ENCODE measurements at places on chromosomes 5 and 9.

- peak; percentile 53 for DNase-seq
These were observed 138.1 kb downstream of the TMEM167A start for GRCh38 chr5:82938901-82939725.

DNA sequence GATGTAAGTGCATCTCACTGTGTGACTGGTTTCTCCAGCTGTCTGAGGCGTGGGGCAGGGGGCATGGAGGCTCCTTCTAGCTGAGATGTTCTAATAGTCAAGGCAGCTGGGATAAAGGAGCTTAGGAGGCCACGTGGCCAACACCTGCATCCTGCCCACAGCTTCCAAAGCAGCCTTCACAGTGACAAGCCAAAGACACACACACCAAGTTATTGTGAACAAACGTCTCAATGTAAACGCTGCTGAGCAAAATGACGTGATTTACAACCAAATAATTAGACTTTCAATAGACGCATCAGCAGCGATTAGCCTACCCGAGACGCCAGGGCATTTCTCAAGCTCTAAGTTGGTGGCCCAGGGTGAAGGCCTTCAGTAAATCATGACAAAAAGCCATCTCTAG is 23.2 kb upstream of the SLC25A51 start:
- DNase-seq, result no peak

- DNase-seq, result no peak
These were observed 3.6 kb downstream of the ALDH1A1 start for GRCh38 chr9:72949244-72949582.

DNA sequence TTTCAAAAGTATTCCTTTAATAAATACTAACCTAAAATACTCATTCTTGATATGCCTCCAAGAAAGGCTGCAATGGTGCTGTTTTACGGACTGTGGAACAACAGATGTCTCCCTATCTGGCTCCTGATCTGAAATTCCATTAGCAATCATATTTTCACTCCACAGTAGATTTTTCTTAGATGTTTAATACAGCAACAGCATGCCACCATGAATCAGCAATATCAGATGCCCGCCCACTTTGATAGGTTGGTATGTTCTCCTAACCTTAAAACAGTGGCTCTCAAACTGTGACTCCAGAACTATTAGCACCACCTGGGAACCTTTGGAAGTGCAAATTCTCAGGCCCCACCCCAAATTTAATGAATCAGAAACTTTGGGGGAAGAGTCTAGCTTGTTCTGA is 110.2 kb downstream of the MLLT3 start:
- DNase-seq, result peak; percentile 68

GRCh38 chr5:13133951-13134350 is 810.5 kb downstream of the DNAH5 start:
- DNase-seq, result no peak

DNA sequence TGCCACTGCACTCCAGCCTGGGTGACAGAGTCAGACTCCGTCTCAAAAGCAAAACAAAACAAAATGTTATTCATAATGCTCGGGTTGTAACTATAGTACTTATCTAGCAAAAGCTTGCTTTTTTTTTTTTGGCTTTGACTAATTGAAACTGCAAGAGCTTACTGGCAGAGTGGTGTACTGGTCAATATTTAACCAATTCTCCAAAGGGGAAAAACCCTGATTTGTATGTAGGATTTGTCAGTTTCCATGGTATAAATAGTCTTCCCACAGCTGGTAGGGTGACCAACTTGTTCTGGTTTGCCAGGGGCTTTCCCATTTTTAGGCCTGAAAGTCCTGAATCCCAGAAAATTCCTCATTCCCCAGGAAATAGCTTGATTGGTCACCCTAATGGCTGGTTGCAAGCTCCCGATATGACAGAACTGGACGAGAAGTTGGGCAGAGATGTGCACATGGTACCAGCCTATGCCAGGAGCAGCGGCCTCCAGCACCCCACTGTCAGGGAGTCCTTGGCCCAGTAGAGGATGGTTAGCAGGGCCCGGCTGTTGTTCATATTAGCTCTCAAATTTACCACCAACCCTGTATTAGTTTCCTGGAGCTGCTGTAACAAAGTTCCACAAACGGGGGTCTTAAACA is 58.0 kb downstream of the FXN start:
- no peak for DNase-seq

DNA sequence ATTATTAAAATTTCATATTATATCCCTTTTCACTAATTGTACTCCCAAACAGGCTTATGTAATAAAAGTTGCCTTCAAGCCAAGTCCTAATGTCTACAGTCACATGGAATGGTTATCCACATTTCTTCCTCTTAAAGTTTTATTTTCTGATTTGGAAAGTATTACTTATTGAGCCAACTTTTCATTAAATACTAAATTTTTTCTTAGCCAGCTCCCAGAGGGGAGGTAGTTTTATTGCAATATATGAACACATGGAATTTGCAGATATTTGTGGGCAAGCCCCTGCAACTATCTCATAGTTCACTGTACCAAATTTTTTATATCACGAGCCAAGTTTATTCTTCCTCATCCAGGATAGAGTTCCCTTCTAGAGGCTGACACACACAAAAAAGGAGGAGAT is 332.8 kb upstream of the PTGER4 start:
- no peak for DNase-seq

DNA sequence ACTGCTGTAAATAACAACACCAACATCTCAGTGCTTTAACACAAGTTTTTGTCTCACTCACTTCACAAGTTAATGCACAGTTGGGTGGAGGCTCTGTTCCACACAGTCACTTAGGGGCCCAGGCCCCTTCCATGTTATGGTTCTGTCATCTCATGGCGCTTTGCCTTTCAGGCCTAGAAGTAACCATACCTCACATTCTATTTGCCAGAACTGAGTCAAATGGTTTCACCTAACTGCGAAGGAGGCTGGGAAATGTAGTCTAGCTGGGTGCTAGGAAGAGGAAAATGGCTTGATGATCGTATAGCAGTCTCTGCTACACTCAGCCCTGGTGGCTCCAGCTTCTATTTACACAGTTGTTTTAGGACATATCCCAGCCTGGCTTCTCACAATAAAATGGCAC is 23.1 kb upstream of the MVB12B start:
- no peak for DNase-seq

DNA sequence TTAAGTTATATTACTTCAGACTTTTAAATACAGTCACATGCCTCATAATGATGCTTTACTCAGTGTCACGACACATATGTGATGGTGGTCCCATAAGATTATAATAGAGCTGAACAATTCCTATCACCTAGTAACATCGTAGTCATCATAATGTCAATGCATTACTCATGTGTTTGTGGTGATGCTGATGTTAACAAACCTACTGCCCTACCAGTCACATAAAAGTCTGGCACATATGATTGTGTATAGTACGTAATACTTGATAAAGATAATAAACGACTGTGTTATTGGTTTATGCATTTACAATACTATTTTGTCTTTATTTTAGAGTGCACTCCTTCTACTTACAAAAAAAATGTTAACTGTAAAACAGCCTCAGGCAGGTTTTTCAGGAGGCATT is 103.7 kb downstream of the PAM start:
- peak; percentile 30 for DNase-seq

DNA sequence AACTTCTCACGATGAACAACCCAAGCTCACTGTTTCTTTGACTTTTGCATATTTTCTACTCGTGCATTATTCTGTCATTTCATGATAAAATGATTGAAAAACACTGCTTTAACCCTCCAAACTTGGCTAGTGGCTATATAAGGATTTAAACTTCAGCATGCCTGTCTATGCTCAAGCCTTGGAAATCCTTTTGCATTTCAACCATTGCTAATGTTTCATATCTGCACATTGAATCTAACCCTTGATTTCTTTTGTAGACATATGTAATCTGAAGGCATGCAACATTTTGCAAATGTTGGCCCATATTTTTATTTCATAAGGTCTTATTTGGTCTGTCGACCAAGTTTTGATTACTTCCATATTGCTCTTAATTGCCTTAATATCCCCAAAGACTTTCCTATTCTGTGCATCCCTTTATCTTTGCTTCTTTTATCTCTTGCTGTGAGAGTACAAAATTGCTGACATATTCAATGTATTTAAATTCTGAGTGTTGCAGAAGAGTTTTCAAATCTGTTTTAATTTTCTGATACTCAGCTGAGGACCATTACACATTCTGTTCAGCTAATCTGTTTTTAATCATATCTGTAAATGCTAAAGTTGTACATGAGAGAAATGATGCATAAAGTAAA is 403.7 kb upstream of the ZNF608 start:
- DNase-seq, result no peak

GRCh38 chr5:100877274-100877673 is 25.8 kb downstream of the ST8SIA4 start:
- DNase-seq, result peak; percentile 56

DNA sequence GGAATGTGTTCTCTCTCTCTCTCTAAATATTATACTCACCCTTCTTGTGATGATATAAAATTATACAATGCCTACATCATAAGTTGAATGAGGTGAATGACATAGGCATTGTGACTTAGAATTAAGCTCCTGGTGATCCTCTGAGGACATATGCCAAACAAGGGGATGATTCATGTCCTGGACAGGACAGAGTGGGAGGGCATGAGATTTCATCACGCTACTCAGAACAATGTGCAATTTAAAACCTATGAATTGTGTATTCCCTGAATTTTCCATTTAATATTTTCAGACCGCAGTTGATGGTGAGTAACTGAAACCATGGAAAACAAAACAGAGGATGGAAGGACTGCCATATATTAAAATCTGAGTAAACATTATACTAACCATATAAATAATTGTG is 782.2 kb upstream of the NUDT12 start:
- peak; percentile 79 for DNase-seq

GRCh38 chr5:132501961-132502931 is 11.7 kb upstream of the IRF1 start:
- DNase-seq, result peak; percentile 48

DNA sequence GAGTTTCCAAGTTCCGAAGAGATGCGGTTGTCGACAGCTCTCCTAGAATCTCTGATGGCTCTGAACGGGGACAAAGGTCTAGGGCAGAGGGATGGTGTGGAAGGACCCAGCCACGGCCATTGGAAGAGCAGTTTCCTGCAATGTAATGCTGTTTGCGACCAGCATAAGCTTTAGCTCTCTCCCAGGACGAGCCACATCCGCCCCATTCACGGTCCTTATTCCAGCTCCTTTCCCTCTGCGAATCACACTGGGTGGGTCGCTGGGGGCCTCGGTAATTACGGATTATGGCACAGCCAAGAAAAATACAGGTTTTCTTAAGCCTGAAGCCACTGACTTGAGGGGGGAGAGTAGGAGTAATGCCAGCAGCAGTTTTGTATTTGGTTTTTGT is 22.7 kb downstream of the ANXA2R start:
- peak; percentile 40 for DNase-seq

DNA sequence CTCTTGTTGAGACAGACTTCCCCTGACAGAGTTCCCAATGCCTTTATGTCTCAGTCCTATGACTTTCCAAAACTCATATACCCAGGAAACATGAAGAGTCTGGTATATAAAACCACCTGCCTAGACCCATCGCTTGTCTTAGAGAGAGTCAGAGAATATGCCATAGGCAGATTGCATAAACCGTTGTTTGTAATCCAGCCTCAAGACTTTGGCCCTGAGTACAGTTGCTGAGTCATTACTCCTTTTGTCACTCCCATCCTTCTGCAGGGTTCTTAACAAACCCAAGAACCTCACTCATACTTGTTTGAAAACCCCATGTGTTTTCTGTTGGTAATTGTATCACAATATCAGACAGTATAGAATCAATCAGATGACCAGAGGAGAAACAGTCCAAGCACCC is 616.3 kb downstream of the SLCO4C1 start:
- peak; percentile 33 for DNase-seq

- no peak for DNase-seq
These were observed 400 bp downstream of the TIFAB start for GRCh38 chr5:135451581-135452320.

DNA sequence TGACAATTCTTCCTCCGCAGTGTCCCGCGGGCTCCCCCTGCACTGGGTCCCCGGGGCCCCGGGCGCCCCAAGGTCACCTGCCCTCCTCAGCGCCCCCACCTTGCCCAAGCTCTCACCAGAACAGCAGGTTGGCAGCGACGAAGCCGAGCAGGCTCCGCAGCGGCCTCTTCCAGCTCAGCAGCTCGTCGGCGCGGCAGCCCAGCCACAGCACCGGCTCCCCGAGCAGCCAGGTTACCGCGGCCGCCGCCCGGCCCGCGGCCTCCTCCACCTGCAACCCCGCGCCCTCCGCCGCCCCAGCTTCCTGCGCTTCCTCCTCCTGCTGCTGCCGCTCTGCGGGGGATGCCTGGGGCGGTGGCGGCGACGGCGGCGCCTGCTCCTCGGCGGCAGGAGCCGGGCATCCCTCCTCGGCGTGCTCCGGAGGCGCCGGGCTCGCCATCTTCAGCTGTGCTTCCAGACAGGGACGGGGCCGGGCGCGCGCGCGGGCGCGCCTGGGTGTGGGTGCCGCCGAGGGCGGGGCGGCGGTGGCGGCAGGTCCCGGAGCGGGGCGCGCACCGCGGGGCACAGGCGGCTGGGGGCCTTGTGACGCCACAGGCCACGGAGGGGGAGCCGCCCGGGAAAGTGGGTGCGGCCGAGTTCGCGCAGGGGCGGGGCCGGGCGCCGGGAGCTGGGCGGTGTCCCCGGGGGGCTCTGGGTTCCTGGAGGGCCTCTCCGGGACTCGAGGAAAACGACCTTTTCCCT is at the start of gene RETREG1:
Gene RETREG1, minus strand, starts transcription at position 462 of the 738 bp plus-strand sequence. Its CDS starts 26 bp downstream, at position 436.
- DNase-seq, result peak; percentile 13

GRCh38 chr9:114930056-114930812 is at the start of gene TNFSF8:
Gene TNFSF8, minus strand, starts transcription at chr9:114930591. Its CDS starts 288 bp downstream, at chr9:114930303.
- DNase-seq, result no peak

DNA sequence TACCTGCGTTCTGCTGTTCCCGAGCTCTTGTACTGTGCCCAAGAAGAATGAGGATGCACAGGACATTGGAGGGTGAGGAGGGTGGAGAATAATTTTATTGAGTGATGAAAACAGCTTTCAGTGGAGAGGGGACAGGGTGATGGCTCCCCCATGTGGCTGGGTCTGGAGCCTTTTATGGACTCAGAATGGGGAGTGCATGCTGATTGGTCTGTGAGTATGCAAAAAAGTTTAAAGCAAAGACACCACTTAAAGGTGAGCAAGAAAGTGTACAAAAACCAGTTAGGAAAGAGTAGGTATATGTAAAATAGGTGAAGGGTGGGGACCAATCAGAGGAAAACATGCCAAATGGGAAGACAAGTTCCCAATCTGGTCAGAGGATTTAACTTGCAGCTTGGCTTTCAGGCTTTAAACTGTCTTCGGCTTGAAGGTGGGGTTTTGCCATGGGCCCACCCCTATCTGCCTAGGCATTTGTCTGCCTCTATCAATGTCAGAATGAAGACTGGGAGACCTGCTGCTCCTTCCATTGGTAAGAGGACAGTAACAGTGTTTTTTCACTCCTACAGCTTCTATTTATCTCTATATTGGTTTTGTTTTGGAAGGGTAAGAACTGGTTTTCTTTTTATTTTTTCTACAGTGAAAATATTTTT is 118.0 kb upstream of the RAI14 start:
- peak; percentile 22 for DNase-seq

DNA sequence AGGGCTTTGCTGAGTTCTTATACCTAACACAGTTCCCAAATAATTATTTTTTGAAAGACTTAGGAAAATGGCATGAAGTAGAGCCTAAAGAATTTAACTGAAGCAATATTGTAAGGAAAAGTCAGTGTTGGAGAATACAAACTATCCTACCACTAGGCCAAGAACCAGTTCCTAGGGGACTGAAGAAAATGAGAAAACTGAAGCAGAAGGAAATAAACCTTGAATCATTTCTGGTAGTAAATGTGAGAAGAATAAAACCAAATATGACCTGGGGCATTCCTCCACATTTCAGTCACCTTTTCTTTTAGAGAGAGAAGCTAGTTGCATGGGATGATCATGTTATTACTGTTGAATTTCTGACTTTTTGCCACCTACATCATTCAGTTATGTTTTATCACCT is 1393.9 kb upstream of the C9orf72 start:
- DNase-seq, result peak; percentile 9

GRCh38 chr5:71778678-71779276 is 59.7 kb downstream of the CARTPT start:
- peak; percentile 28 for DNase-seq
